ENCODE measurements at places on chromosomes 6 and 20.

DNA sequence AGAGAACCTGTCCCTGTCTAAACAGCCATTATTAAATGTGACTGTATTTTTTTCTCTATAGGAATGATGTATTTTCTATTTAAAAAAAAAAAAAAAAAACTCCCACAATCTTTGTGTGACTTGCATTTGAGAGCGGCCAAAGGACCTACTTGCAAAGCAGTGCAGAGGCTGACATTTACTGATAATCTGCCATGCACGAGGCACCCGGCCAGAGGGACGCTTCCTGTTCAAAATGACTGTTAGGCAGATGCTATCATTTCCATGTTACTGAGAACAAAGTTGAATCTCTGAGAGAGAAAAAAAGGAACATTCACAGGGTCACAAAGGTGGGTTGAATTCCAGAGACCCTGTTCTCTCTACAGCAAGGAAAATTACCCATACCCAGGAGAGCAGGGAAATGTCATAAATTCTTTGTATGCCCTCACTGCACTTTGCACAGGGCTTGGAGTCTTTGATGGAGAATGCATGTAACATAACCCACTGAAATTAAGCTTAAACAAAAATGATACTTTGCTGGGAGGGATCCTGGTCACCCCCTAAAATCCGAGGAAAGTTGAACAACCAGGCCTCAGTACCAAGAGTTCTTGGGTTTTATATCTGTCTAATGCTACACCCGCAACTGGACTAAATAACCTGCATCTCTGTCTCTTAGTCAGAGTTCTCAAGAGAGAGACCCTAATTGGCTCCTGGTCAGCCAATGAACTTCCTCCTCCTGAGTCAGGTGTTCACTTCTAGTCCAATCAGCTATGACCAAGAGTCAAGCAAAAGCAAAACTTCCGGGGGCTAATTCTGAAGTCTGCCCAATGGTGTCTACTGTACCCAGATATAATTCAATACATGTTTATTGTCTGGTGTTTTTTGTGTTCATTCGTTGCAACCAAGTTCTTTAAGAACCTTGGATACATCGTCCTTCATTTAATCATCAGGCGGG lies 61.2 kb downstream of the GCLC start:
- no peak for DNase-seq

- no peak for DNase-seq
Observed at GRCh38 chr20:37540001-37540400, 12.3 kb upstream of the BLCAP start.

- no peak for DNase-seq
Observed at GRCh38 chr6:11522812-11523605, 14.5 kb upstream of the TMEM170B start.

DNA sequence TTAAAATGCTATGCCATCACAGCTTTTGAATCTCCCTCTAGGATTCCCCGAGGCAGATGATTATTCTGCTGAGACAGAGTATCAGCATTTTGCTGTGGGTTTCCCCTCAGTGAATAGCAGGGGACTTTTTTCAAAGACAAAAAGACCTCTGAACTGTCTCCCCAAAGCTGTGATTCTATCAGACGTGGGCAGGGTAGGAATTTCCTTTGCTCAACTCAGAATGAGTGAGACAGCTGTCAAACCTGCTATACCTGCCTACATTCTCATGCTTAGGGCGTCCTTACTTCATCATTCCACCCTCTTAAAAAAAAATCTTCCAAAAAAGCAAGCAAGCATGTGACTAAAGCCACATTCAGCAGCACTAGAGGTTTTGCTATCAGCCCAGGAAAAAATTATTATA lies 147.6 kb upstream of the FAM83B start:
- no peak for DNase-seq

- no peak for DNase-seq
Observed at GRCh38 chr6:40437631-40438030, 149.5 kb downstream of the LRFN2 start.

DNA sequence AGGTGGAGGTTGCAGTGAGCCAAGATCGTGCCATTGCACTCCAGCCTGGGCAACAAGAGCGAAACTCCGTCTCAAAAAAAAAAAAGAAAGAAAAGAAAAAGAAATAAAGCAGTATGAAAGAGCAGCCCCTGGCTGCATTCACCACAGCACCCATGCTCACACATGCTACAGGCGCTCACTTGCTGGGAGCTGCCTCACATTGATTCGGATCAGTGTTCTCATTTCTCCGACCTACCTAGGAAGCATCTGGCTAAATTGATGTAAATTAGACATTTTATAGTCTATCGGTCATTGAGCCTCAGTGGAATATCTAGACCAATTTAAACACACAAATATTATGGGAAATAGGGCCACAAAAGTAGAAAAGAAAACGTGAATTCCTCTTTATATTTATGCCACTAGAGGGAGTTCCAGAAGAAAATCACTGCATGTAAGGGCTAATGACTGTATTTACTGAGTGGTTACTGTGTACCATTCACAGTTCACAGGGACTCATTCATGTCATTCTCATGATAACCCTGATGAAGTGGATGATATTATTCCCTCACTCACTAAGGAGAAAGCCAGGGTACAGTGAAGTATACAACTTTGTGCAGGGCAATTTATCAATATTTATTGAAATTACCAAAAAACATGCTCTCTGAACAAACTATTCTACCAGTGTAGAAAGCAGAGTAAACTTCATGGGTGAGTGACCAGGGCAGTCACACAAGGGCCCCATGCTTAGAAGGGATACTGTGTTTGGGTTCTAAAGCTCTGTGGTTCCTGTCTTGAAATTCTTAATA lies 5.3 kb upstream of the MOG start:
- no peak for DNase-seq

- DNase-seq: no peak
Observed at GRCh38 chr20:12069181-12069580, 151.5 kb downstream of the BTBD3 start.

DNA sequence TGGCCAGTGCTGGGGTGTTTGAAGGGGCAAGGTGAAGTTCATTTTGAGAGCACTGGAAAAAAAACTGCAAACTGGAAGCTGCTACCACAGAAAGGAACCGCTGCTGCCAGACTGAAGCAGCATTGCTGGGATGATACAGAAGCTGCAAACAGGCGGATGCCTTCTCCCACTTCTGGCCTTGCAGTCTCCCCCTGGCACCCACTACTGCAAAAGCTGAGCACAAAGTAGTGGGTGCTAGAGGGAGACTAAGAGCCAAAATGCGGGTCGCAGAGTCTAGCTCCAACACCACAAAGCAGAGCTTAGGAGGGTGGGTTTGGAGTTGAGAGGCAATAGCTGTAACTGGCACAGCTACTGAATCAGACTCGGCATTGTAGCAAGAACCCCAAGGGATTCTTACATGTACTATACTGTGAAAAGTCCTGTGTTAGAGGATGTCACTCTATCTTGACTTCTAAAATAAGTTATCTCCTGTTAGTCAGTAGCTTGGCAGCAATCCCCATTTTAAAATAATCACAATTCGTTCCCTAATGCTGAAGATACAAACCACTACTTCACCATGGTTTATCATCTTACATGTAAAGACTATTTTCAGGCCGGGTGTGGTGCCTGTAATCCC lies 44.0 kb upstream of the COL21A1 start:
- no peak for DNase-seq

DNA sequence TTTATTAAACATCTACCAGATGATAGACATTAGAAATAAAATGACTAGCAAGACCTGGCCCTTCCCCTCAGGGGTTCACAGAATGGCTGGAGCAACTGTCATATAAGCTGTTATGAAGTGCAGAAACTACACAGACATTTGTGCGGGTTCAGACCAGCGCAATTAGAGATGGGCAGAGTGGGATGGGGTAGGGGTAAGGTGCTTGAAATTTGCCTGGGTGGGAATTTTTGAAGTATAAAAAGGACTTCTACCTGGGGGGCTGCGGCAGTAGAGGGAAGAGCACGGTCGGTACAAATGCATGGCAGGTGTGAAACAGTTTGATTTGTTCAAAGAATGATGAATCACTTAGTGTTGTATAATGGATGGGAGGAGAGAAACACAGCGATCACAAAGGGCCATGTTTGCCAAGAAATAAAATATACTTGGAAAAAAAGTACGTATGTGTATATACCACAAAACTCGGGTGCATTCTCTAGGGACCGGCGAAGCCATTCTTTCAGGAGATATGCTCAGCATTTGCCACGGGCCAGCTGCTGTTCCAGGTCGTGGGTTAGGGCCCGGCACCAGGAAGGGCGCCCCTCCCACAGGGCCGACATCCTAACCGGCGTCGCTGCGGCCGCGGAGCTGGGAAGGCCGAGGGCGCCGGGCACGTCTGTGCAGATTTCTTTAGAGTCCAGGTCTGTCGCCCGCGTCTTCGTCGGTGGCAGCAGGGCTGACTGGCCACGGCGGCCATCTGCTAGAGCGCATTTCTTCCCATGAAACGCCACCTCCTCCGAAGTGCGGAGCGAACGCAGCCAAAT lies 809 bp upstream of the NOL7 start:
- DNase-seq: no peak

DNA sequence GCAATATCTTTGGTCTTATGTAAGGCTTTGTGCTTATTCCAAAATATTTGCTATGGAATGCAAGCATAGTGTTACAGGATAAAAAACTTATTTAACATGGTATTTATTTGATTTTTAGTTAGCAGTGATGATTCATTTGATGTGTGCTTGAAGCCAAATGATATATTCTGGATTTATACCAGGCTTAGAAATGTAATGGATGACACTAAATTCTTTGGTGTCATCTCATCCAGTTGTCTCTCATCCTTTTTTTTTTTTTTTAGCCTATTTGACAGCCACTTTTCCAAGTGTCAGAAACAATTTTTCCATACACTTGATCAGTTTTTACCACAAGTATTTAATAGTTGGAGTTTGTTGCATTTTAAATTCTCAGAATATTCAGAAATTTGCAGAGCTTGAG lies 515.3 kb downstream of the CDKAL1 start:
- DNase-seq: no peak

- DNase-seq: no peak
Observed at GRCh38 chr6:80437221-80437620, 330.8 kb downstream of the BCKDHB start.

- no peak for DNase-seq
Observed at GRCh38 chr6:36724514-36725390, 27.1 kb downstream of the RAB44 start.

DNA sequence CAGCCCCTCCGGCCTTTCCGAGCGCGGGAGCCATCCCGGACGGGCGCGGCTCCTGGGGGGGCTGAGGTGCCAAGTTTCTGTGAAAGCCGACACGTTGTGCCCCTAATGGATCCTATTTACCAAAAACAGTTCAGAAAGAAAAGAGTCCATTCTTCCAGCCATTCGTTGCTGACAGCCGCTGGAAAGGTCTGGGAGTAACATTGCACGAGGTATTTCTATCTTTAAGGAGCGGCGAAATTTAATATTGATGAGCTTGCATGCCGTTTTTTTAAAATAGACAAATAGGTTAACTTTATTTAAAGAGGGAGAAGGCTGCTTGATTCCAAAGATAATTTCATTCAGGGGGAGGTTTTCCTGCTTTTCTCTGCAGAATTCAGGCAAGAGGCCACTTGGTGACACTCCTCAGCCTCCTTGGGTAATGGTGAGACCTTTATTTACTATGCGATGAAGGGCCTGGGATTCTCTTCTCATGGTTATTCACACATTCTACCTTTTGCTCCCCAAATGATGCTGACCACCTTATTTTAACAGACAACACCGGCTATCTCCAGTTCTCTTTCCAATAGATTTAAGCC lies 988 bp downstream of the TIAM2 start:
- DNase-seq: no peak

DNA sequence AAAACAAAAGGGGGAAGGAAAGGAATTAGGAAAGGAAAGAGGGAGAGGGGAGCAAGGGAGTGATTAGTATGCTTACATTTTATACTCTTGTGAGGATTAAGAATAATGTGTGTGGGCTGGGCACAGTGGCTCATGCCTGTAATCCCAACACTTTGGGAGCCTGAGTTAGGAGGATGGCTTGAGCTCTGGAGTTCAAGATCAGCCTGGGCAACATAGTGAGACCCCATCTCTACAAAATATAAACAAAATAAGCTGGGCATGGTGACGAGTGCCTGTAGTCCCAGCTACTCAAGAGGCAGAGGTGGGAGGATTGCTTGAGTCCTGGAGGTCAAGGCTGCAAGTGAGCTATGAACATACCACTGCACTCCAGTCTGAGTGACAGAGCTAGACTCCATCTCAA lies 47.0 kb downstream of the SHLD1 start:
- no peak for DNase-seq

DNA sequence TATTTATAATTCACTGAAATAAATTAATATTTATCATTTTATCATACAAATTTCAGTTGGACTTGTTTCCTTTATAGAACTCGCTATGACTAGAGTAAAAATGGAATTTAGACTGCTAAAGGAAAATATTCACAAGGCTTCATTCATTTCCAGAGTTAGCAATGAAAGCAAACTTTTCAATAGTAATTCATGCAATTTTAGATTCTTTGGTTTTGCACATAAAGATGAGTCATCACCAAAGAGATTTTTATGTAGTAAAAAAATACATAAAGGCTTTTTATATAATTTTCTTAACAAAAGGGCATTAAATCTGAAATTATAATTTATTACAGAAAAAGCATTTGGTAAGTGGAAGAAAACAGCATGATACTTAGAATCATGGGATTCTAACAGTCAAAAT lies 37.2 kb upstream of the STXBP5 start:
- DNase-seq: no peak

GRCh38 chr6:168101590-168102314 lies 22.7 kb upstream of the FRMD1 start:
- no peak for DNase-seq

- no peak for DNase-seq
Observed at GRCh38 chr6:9834233-9834632, 580.6 kb downstream of the TFAP2A start.

- no peak for DNase-seq
Observed at GRCh38 chr20:53419693-53420460, 173.8 kb downstream of the ZNF217 start.

GRCh38 chr6:57222743-57223077 lies 603 bp upstream of the RAB23 start:
- DNase-seq: no peak

DNA sequence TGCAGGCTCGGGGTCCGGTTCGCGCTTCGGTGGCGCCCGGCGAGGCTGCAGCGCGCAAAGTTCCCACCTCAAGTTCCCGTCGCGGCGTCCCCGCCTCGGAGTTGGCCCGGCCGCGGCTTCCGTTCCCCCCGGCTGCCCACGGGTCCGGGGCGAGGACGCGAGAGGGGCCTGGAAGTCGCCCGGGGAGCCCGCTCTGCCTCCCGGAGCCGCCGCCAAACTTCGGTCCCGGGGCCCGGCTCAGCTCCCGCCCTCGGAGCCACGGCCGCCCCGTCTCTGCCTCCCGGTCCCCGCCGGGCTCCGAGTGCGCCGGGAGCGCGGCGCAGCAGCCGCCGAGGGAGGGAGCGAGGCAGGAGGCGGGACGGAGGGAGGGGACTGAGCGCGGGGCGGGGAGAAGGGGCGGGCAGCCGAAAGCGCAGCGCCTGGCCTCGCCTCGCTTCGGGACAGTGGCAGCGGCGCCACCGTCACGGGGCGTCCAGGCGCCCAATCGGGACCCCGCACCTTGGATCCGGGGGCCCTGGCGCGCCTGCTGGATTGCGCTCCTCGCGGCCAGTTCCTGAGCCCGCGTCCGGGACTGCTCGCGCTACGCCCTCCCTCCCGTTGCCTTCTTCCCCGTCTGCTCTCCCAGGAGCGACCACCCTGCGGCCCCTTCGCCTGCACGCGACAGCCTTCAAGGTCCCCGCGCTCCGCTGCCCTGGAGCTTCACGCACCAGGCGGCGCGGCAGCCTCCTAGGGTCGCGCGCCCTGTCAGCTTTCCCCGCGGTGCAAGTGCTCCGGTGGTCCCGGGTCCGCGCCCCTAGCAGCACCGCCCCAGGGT lies at the start of gene KCNG1:
Gene KCNG1, minus strand, starts transcription at position 305 of the 814 bp plus-strand sequence. CDS start 12,769 bp downstream, outside the sequence.
- DNase-seq: peak; percentile 44

Measured in fibroblast of skin of left quadriceps (primary cell).